ENCODE measurements at places on chromosomes 11 and 22. TPM values are rescaled to one million over a fixed set of nuclear protein-coding genes. Genes with fewer than 3 reads are reported as not detected.

The VPREB1 gene
- total RNA-seq: not detected

The GAL gene
- 3.4 TPM for total RNA-seq

The CRACR2B gene
- 1.1 TPM for total RNA-seq

The ADORA2A gene
- 10.9 TPM for total RNA-seq

The SCN4B gene
- total RNA-seq: 1.8 TPM

The TYR gene
- not detected for total RNA-seq

The RAPSN gene
- 1.0 TPM for total RNA-seq

The C22orf15 gene
- 2.0 TPM for total RNA-seq

The SCGB1D2 gene
- not detected for total RNA-seq

The DDI1 gene
- not detected for total RNA-seq

The ANKRD42 gene
- total RNA-seq: 11.3 TPM

DNA sequence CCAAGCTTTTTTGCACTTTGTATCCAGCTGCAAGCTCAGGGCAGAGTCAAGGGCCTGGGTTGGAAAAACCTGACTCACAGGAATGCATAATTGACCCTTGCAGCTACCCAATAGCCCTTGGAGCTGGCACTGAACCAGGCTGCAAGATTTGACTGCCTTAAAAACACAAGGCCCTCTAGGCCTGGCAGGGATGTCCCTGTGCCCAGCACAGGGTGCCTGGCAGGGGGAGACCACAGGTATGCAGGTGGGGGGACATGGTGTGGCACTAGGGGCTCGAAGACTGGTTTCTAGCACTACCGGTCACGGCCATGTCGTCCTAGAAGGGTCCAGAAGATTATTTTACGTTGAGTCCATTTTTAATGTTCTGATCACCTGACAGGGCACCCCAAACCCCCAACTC lies 30.2 kb downstream of the SBF1 start:
- no peak for DNase-seq

DNA sequence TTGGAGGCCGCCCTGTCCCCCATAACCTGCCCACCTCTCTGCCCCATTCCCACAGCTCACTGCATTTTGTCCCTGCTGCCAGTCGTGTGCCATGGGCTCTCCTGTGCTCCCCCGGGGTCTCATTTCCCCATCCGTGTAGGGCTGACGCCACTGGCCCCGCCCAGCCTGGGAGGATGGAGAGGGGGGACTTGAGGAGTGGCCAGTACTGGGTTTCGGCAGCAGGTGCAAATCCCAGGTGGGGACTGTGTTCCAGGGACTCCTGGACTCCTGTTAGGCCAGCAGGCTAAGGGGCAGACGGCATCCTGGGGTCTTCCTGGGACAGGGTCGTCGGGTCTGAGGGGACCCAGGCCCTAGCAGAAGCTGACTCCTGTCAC lies 1.2 kb upstream of the MYO7A start:
- DNase-seq: no peak

GRCh38 chr11:13140028-13140870 lies 131.1 kb downstream of the RASSF10 start:
- DNase-seq: no peak

- no peak for DNase-seq
These were observed 24.1 kb downstream of the MCM5 start for GRCh38 chr22:35424081-35424480.

GRCh38 chr11:8381343-8381742 lies 117.7 kb upstream of the LMO1 start:
- no peak for DNase-seq

- DNase-seq: no peak
These were observed 70.5 kb upstream of the FAT3 start for GRCh38 chr11:92154110-92154509.

DNA sequence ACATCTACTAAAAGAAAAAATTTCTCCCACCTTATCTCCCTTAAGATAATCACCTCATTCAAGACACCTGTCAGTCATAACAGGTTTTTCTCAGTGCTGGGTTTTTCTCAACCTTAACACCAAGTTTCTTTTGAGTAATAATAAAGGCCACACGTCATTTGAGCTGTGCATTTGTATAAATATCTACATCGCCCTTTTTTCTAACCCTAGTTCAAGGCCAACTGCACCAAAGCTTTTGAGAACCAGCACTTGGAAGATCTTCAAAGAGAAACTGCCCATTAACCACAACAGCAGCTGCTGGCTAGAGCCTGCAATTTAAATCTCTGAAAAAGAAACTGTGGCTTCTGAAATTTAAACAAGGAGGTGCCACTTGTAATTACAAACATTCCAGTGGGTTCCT lies 6.9 kb downstream of the CADM1 start:
- DNase-seq: no peak

GRCh38 chr11:123197711-123198110 lies 2.7 kb upstream of the CLMP start:
- peak; percentile 69 for DNase-seq

- peak; percentile 62 for DNase-seq
These were observed 12.2 kb upstream of the CDC42BPG start for GRCh38 chr11:64856382-64857227.

DNA sequence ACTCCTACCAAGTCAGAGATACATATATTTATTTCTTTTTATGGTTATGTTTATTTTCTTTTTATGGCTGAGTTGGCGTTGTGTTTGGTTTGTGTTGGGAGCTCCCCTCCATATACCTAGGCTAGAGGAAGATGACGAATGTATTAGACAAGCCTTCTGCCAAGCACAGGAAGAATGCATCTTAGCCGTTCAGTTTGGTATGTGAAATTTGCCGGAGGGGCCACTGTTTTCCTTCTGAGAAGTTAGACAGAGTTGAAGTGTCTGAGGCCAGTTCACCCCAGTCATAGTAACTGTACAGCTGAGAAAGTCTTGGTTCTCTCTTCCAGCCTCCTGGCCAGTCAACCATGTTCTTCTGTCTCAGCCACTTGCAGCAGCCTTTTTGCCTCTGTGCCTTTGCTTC lies 29.8 kb downstream of the TEAD1 start:
- DNase-seq: no peak

DNA sequence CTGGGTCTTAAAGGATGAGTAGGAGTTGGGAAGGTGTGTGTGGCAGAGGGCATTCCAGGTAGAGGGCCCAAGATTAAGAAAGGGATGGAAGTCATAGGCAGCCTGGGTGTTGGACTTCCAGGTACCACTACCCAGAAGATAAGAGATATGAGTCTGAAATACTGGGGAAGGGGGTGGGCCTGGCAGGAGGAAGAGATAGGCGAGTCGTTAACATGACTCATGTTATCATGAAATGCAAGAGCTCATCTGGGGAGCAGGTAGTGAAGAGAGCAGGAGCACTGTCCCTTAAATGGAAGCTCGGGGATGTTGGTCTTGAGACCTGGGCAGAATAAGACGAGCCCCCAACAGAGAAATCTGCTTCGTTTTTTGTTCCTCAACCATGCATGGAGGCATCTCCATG lies 10.2 kb downstream of the ZC3H7B start:
- no peak for DNase-seq

DNA sequence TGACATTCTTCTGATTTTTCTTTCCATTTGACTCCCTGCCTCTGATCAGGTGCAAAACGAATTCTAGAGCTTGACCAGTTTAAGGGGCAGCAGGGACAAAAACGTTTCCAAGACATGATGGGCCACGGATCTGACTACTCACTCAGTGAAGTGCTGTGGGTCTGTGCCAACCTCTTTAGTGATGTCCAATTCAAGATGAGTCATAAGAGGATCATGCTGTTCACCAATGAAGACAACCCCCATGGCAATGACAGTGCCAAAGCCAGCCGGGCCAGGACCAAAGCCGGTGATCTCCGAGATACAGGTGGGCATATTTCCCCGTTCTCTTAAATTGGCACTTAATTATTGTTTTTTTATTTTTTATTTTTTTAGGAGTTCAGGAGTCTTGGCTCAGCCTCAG lies 15.4 kb downstream of the XRCC6 start:
- peak; percentile 37 for DNase-seq

- no peak for DNase-seq
These were observed 10.7 kb upstream of the MS4A6E start for GRCh38 chr11:60316317-60316716.

GRCh38 chr11:126129727-126130671 lies 67.3 kb upstream of the CDON start:
- DNase-seq: no peak

All from A673 (cell line).